Small intestine (tissue), 16 donors: ENCODE measurements at places on chromosomes 5 and 9. TPM values are rescaled to one million over a fixed set of nuclear protein-coding genes. Genes with fewer than 3 reads are reported as not detected.

GRCh38 chr5:150630461-150631325 lies 9.8 kb upstream of the SYNPO start:
- DNase-seq = no peak

DNA sequence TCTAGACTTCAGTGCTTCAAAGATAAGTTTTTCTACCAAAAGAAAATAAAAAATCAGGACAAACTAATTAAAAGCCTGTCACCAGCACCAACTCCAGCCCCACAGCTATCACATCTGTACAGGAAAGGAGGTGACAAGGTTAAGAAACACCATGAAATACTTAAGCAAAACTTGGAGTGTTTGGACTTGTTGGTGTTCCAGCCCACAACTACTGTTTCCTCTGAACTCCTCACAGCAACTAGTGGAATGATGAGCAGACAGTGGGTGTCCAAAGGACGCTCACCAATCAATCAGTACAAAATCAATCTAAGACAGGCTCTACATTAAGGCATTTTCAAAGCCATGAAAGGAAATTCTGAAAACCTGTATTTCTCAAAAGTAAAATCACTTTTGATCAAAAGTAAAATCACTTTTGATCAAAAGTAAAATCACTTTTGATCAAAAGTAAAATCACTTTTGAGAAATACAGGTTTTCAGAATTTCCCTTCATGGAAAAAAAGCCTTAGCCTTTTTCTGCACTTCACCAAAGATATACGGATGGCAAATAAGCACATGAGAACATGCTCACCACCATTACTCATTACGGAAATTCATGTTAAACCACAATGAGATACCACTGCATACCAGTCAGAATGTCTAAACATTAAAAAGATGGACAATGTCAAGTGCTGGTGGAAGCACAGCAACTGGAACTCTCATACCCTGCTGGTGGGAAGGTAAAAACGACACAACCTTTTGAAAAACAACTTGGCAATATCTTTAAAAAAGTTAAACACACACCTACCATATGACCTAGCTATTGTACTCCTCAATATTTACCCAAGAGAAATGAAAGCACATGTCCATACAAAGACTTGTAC lies 79.7 kb downstream of the MED27 start:
- no peak for DNase-seq

- DNase-seq = no peak
These were observed 610.9 kb downstream of the RAB3C start for GRCh38 chr5:59193616-59194319.

- DNase-seq = no peak
These were observed 65.0 kb downstream of the MAST4 start for GRCh38 chr5:66661149-66661548.

ACTBL2 gene
- polyA plus RNA-seq = not detected

HAPLN1 gene
- polyA plus RNA-seq = 3.9 TPM

SHISAL2B gene
- 0.18 TPM for polyA plus RNA-seq

DNA sequence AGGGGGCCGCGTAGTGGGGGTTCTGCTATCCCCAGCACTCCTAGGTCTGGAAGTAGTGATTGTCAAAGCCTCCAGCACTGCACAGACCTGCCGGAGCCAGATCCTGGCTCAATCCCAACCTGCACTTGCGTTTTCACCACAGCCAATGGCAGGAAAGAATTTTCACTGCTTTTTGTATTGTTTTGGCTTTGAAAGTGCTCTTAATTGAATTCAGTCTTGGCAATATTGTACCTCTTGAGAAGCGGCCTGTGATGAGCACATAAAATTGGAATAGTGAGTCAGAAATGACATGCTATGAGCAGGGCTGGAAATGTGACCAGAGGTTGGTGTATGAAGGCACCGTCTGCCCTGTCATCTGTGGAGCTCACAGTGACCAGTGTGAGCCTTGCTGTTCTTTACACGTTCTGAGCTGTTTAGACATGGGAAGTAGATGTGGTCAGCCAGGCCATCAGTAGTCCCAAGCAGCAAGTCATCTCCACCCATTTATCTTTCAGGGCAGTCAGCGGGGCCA lies 41.5 kb downstream of the SECISBP2 start:
- DNase-seq = no peak

DNA sequence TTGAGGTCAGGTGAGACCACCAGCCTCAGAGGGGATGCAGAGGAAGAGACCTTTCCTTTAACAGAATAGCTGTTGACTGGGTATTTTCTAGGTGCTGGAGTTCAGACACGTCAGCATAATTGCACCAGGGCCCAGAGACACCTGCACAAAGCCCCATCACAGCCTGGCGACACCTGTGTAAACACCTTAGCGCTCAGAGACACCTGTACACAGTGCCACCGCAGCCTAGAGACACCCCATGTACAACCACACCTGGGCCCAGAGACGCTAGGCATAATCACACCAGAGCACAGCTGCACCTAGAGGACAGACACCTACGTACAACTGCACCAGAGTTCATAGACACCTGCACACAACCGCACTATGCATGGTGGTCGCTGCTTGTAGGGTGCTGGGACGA lies 1.0 kb downstream of the TRIP13 start:
- peak; percentile 14 for DNase-seq

DNA sequence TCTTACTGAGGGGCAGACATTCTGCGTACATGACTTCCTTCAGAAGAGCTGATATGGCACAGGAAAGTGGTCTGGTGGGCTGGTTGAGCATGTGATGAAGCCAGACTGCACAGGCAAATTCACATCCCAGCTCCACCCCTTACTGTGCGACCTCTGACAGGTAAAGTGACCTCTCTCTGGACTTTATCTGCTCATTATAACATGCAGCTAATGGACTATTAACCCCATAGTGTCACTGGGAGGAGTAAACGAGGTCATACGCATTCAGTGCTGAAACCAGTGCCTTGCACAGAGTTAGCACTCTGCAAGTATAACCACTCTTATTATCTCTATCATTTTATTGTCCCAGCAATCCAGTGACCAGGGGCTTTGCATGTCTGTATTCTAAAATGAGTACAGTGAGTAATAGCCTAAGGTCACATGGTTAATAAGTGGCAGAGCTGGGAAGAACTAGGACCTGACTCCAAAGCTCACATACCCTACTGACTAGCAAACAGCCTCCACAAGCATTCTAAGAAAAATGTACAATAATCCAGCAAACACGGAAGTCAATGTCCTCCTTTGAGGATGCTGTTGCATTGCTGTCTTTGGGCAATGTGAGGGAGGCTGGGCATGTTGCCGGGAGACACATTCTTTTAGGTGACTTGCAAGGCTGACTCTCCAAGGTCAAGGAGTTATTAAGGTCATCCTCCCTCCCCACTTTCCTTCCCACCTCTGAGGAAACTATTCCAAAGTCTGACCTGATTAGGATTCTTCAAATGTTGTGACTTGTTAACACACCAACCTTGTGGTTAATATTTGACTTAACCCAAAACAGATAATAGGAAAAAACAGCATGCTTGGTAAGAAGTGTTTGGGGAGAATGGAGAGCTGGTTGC lies 19.0 kb downstream of the GLRX start:
- DNase-seq = peak; percentile 97

PCDHB16 gene
- polyA plus RNA-seq = not detected

- DNase-seq = no peak
These were observed 24.8 kb downstream of the SARDH start for GRCh38 chr9:133713150-133713959.

PCDH1 gene
- polyA plus RNA-seq = 33.6 TPM

PFN3 gene
- polyA plus RNA-seq = not detected

SLC4A9 gene
- not detected for polyA plus RNA-seq

DNA sequence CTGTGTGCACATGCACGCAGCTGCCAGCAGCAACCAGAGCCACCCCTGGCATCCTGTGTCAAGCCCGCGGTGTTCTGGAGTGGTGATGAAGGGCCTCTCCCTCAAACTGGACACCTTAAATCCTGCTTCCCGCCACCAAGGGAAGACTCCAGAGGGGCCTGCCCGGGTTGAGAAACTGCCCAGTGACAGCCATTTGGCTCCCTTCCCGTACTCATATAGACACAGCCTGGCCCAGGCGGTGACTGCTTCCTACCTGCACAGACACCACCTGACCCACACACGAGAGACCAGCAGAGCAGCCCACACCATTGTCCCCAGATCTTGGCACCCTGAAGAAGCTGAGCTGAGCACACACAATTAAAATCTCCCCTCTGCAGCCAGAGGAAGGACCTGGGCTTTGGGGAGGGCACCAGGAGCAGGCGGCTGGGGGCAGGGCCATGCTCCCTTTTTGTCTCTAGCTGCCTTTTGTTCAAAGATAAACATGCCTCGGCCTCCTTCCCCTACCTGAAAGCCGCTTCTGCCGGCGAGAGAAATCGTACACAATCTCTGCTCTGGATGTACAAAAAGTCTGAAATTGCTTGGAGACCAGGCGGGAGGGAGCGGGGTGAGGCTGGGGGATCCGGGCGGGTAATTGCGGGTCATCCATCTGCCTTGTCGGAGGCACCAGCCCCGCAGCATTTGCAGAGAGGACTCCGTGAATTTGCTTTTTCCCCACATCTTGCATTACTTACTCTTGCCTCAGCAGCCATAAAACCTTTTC lies 78.4 kb downstream of the TSPAN17 start:
- DNase-seq = no peak

GZMA gene
- 8.6 TPM for polyA plus RNA-seq

C9orf153 gene
- 0.10 TPM for polyA plus RNA-seq

DNA sequence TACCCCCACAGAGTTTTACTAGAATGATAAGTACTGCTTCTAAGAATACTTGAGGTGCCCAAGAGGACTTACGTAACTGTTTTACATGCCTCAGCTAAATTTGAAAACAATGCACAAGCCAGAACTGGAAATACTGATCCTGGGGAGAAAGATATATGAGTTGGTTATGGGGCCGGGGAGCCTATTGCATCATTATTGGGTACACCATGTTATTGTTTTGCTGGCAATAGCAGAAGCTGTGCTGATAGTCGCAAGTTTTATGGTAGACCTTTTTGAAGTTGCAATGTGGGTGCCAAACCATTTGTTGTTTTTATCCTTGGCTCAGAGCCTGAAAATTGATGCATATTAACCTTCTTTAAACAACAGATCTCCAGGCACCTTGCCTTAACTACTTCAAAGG lies 108.4 kb upstream of the DHFR start:
- no peak for DNase-seq

- no peak for DNase-seq
These were observed 11.8 kb downstream of the SLC12A7 start for GRCh38 chr5:1099926-1100663.

PCDHGB4 gene
- 0.75 TPM for polyA plus RNA-seq

GRCh38 chr9:113011911-113012381 lies at the start of gene ZNF883:
Gene ZNF883, minus strand, starts transcription at chr9:113012192.
- peak; percentile 78 for DNase-seq

- no peak for DNase-seq
These were observed 554.8 kb upstream of the SGCD start for GRCh38 chr5:155772009-155772662.

SPATA31A3 gene
- not detected for polyA plus RNA-seq

- DNase-seq = peak; percentile 64
These were observed 141.9 kb upstream of the SLC12A2 start for GRCh38 chr5:127941646-127942045.

EQTN gene
- not detected for polyA plus RNA-seq

GRCh38 chr9:17422994-17423680 lies 155.7 kb upstream of the SH3GL2 start:
- DNase-seq = no peak

- no peak for DNase-seq
These were observed 2.6 kb downstream of the TAS2R1 start for GRCh38 chr5:9627541-9627940.

DNA sequence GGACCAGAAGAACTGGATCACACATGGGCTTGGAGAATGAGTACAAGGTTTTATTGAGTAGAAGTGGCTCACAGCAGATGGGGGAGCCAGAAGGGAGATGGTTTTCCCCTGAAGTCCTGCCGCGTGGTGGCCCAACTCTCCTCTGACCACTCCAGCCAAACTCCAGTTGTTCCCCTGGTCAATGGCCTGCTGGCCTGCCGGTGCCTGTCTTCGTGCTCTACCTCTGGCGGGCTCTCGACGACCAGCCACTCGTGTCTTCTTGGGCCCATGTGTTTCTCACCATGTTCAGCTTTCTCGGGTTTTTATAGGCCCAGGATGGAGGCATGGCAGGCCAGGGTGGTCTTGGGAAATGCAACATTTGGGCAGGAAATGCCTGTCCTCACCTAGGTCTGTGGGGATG lies 519.6 kb downstream of the CYLC2 start:
- DNase-seq = no peak
